Left forelimb (tissue), 1 donor: ENCODE measurements at places on chromosomes 11 and 22.

GRCh38 chr11:126194121-126194543, 17.3 kb downstream of the RPUSD4 start:
- DNase-seq = no peak

DNA sequence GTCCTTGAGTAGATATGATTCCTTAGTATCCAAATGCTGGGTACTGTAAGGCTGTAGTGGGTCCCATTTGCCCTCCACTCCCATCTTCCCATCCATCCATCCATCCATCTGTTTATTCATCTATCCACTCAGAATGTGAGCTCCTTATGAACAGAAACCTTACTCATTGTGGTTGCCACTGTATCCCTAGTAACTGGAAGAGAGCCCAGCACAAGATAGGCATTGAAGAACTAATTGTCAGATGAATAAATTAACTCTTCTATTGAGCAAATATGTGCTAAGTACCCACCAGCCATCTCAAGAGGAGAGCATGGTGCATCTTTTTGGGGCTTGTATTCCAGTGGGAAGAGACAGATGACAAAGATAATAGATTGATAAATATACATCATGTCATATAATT, 86.4 kb upstream of the SEZ6L start:
- DNase-seq = no peak

DNA sequence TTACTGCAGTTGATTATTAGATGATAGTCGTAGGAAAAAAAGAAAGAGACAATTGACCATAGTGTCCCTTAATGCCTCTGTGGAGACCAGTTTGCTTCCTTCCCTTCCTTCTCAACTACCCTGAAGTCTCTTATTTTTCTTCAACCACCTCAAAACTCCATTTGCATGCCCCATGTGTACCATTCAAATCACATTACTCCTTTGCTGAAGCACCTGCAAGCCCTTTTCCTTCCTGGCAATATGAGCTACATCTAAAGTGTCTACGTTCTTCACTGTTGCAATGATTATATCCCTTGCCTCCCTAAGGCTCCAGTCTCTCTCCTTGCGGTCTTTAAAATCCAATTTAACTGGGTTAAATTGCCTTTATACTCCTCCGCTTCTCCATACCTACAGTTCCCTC, 867.4 kb upstream of the API5 start:
- no peak for DNase-seq

- no peak for DNase-seq
Measured at GRCh38 chr22:30038219-30038618, 42.0 kb upstream of the HORMAD2 start.

- DNase-seq = peak; percentile 30
Measured at GRCh38 chr11:2295971-2296912, 5.5 kb downstream of the C11orf21 start.

DNA sequence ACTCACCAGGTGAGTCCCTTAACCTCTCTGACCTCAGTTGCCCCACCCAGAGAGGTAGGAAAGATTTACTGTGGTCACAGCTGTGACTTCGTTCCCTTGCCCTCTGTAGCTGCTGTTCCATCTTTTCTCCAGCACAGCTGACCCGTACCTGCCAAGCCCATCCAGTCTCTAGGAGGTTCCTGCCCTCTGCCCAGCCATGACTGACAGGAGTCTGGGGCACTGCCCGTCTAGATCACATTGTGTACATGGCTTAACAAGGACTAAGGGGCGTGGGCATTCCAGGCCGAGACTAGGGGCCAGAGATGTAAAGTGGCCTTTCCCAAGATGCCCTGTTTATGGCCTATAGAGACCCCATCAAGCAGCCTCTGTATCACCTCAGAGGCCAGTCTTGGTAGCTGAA, 132.0 kb downstream of the PARVA start:
- DNase-seq = no peak

DNA sequence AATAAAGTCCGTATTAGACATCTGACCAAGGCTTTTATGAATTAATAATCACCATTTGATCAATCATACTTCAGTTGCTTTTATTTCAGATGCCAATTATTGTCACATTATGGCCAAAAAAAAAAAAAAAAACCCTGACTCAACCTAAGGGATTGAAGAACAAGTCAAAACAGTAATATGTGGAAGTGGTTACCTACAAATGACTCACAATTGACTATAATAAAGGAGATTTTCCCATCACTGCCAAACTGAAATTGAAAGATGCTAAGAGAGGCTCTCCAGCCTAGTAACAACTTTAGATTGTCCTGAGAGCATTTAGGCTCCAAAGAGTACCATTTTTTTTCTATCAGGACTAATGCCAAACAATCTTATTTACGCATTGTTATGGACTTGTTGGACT, 35.2 kb downstream of the SOX6 start:
- DNase-seq = no peak

DNA sequence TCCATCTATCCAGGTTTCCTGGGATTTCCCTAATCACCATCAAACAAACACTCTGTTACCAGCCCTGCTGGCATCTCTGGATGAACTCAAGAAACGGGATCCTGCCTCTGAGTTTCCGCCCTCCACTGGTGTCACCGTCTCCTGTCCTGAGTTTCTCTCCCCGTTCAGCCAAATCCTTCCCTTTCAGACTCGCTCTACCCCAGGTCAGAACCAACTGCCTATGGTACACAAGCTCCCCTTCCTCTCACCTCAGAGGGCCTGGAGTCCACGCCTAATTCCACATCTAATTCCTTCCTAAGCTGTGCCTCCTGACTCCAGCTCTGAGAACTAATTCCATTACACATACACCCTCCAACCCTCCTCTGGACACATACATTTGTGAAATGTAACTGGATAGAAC, 96.1 kb downstream of the SHANK2 start:
- peak; percentile 51 for DNase-seq

- no peak for DNase-seq
Measured at GRCh38 chr22:47107431-47107830, 345.0 kb downstream of the TBC1D22A start.

DNA sequence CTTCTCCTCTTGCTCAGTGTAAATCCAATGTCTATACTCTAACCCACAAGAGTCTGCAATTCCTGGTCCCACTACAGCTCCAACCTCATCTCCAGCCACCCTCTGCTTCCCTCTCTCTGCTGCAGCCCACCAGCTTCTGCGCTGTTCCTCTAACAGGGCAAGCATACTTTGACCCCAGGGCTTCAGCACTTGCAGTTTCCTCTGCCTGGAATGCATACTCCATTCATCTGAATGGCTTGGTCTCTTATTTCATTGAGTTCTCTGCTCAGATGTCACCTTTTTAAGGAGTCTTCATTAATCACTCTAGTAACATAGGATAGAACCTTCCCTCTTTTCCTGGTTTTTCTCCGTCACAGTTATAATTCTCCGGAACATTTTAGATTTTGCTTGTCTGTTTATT, 141.6 kb downstream of the BUD13 start:
- DNase-seq = no peak

GRCh38 chr22:36360871-36361383, 26.8 kb downstream of the MYH9 start:
- no peak for DNase-seq

GRCh38 chr22:28943501-28943879, 60.1 kb downstream of the ZNRF3 start:
- DNase-seq = no peak

DNA sequence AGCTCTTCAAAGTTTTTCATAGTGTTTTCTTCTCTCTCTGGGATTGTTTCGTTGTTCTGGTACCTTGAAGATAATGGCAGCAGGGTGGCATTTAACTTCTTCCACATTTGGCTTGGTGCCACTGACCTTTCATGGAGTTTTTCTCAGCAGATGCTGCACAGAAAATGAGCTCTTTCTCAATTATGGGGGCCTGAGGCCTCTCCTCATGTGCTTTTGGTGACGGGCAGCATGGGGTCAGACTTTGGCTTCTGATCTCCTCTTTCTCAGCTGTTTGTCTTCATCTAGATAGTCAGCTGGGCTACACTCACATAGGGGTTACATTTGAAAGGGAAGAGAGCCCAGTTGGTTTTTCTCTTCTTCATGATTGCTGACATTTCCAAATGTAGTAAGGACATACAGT, 76.3 kb downstream of the FAT3 start:
- DNase-seq = no peak

DNA sequence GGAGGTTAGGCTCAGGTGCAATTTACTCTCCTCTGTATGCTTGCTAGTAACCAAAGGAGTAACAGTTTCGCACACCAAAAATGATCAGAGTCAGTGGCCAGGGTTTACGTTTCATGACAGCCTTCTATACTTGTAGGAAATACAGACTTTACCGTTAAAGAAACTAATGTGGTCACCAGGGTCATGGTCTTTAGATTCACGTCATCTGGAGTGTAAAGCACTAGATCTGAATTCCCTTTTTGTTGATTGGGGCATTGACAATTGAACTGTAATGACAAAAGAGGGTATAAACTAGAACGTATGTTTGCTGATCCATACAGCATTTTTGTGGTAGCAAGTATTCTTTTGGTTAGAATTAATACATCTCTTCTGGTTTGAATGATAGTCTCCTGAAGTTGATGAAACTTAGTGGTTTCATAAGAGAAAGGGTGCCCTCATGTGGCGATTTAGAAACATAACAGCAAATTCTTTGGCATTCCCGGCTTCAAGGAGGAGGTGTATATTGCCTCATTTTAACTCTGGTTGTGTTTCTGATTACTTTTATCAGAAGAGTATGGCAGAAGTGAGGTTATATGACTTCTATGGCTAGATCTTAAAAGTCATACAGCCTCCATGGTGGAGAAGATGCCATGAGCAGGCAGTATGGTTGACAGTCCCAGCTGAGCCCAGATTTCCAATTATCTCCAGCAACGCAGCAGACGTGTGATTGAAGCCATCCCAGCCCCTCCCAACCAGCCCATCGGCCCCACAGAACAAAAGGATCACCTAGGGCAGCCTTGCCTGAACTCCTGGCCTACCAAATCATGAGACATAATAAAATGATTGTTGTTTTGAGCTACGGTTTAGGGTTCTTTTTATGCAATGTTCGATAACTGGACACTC, 35.1 kb downstream of the MMP7 start:
- no peak for DNase-seq

- DNase-seq = no peak
Measured at GRCh38 chr11:126884594-126884993, 116.0 kb downstream of the KIRREL3 start.

GRCh38 chr22:39241794-39242594, 2.8 kb downstream of the PDGFB start:
- no peak for DNase-seq

DNA sequence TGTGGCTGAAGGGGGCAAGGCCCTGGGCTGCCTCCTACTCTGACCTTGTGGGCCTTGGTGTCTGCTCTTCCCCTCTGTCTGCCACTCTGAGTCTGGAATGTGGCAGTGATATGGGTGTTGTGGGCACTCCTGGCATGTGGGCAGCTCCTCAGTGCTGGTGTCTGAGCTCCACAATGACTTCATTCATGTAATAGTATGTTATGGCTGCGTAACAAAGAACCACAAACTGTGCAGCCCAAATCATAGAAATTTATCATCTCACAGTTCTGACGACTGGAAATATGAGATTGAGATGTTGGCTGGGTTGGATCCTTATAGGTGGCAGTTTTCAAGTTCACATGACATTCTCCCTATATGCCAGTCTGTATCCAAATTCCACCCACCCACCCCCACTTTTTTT, 59.1 kb downstream of the BCR start:
- DNase-seq = no peak
